ENCODE measurements at places on chromosomes 4 and X.

GRCh38 chr4:116926631-116927295 is 158.6 kb downstream of the TRAM1L1 start:
- no peak for DNase-seq

DNA sequence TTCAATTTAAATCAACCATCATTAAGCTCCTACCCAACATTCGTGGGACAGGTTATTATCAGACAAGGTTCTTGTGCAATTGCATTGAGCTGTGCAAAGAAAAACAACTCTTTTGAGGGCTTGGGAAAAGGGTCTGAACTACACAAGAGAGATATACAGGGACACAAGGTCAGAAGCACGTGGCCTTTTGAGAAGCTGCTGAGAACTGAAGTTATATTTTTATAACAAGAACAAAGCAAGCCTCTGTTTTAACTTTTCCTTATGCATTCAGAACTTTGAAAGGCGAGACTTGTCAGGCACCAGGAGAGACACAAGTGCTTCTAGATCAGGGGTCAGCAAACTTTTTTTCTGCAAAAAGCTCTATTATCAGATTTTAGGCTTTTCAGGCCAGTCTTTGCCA is 274.8 kb upstream of the VCX start:
- DNase-seq, result no peak

DNA sequence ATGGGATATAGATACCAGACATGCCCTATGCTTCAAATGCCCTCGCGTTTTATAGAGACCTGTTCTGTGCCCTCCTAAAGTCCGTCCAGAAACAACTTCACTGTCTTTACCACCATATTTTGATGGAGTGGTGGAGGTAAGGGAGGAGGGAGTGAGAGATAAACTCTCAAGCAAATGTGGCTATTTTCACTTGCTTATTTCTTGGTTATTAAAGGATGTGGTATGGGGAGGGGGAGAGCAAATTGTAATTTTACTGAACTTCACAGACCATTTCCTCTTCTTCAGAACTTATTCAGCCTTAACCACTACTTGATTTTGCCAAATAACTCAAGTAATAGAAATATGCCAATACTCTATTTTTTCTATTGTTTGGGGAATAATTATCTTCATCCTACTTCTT is 31.5 kb downstream of the GPR174 start:
- no peak for DNase-seq

- no peak for DNase-seq
Measured at GRCh38 chrX:81003491-81004185, 194.0 kb upstream of the BRWD3 start.

DNA sequence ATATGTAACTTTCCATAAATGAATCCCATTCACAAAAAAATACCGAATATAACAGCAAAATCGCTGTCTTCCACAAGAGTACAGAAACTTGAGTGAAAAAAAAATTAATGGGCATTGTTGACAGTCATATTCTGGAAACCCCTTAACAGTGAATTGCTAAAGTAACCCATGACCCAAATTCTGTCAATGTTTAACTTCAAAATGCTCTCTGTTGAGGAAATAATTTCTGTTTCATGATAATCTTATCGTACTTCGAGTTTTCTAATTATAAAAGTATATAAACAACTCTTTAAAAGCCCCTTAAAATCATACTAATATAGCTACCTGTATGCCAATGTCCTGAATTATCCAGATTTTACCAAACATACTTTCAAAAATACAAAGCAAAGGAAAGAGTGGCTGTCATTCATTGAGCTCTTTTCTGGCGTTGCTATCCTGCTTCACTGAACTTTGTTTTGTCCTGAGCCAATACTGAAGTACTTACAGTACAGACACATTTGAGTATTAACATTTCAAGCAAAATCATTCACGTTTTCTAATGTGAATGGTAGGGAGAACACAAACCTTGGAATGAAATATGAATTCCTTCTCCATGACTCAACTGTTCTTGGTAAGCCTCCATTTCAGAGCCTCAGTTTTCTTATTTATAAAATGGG is 2.4 kb downstream of the XAGE3 start:
- DNase-seq, result no peak

GRCh38 chr4:148923881-148924280 is 481.7 kb upstream of the NR3C2 start:
- no peak for DNase-seq

- DNase-seq, result no peak
Measured at GRCh38 chr4:165532976-165533375, 154.2 kb downstream of the CPE start.

GRCh38 chr4:10160281-10160856 is 43.8 kb upstream of the WDR1 start:
- no peak for DNase-seq

GRCh38 chr4:79107014-79107413 is 167.8 kb upstream of the PAQR3 start:
- DNase-seq, result no peak

DNA sequence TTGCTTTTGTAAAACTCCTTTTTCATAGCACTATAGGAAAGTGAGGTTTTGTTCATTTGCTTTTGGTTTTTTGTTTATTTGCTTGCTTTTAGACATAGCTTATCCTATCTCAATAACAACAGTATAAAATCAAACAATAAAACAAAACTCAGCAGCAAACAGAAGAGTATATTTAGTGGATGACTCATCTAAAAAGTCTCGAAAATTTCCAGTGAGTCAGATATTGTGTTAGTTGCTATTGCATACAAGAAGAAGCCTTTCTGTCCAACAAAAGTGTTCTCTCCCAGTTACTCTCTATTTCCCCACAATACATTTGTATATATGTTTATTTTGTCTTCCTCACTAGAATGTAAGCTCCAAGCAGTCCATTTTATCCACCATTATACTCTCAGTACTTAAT is 36.0 kb upstream of the NPNT start:
- DNase-seq, result peak; percentile 16
